Gastroesophageal sphincter (tissue), 4 donors: ENCODE measurements at places on chromosomes 16 and 17. TPM values are rescaled to one million over a fixed set of nuclear protein-coding genes. Genes with fewer than 3 reads are reported as not detected.

KRTAP1-5 gene
- total RNA-seq, result not detected

OVCA2 gene
- 38.9 TPM for total RNA-seq

MYH1 gene
- total RNA-seq, result not detected

MYOCD gene
- 219 TPM for total RNA-seq
